ENCODE measurements at places on chromosomes 16 and 17. TPM values are rescaled to one million over a fixed set of nuclear protein-coding genes. Genes with fewer than 3 reads are reported as not detected.

The FAM83G gene
- total RNA-seq = 8.8 TPM

GRCh38 chr17:4150096-4150495 lies 7.1 kb downstream of the CYB5D2 start:
- H3K27me3 ChIP-seq = no peaks in the 10 kb centered on the region
- no peaks in the 10 kb centered on the region for H3K4me1 ChIP-seq
- no peak overlapping the region for H3K4me3 ChIP-seq
- no peak overlapping the region for H3K27ac ChIP-seq
- H3K36me3 ChIP-seq = no peaks in the 10 kb centered on the region
- no peak for DNase-seq

- no peak for DNase-seq
- H3K27me3 ChIP-seq = no peaks in the 10 kb centered on the region
These were observed 510 bp upstream of the RAB40B start for GRCh38 chr17:82698974-82699442.

The C16orf86 gene
- total RNA-seq = 2.6 TPM

GRCh38 chr17:49108318-49108717 lies 24.3 kb upstream of the B4GALNT2 start:
- no peaks in the 10 kb centered on the region for H3K36me3 ChIP-seq
- DNase-seq = no peak
- H3K4me1 ChIP-seq = no peaks in the 10 kb centered on the region
- H3K27ac ChIP-seq = no peak overlapping the region

DNA sequence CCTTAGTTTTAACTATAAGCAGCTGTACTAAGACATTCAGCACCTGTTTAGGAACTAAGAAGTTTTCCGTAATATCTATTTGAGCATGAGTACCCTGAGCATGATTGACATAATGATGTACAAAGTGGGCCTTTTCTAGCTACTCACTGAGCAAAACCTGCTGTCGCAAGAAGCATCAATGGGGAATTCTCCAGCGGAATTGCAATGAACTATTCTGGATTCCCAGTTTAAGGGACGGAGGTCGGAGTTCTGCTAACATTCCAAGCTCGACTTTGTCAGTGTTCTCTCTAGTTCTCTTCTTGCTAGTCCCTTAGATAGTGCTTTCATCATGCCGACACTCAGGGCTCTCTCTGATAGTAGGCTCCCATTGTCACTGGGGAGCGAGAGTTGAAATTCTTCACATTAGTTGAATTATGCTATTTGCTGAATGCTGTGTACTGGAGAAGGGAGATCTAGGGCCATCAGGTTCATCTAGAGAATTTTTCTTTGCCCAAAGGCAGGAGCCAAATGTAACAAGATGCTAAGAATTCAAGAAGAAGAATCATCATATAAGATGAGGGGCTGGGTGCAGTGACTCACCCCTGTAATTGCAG lies 40.2 kb upstream of the MYH2 start:
- H3K27me3 ChIP-seq = peaks cover 18% of the 10 kb centered on the region
- H3K36me3 ChIP-seq = no peaks in the 10 kb centered on the region
- H3K4me1 ChIP-seq = no peaks in the 10 kb centered on the region

DNA sequence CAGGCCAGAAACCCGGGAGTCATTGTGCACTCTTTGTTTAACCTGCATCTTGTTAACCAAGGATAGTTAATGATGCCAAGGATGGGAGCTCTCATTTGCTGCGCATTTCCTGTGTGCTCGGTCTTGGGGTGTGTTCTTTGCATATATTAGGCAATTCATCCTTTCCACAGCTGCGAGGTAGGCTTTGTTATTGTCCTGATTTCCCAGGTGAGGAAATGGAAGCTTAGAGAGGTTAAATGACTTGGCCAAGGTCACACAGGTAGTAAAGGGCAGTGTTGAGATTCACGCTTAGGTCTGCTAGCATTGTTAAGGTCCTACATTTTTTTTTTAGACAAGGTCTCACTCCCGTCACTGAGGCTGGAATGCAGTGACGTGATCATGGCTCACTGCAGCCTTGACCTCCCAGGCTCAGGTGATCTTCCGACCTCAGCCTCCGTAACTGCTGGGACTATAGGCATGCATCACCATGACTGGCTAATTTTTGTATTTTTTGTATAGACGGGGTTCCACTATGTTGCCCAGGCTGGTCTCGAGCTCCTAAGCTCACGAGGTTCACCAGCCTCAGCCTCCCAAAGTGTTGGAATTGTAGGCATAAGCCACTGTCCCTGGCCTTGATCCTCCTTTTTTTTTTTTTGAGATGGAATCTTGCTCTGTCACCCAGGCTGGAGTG lies 5.0 kb upstream of the LRRC75A start:
- no peak overlapping the region for H3K4me3 ChIP-seq
- no peak for DNase-seq
- peaks cover 23% of the 10 kb centered on the region for H3K27me3 ChIP-seq
- H3K27ac ChIP-seq = no peak overlapping the region
- no peaks in the 10 kb centered on the region for H3K4me1 ChIP-seq

DNA sequence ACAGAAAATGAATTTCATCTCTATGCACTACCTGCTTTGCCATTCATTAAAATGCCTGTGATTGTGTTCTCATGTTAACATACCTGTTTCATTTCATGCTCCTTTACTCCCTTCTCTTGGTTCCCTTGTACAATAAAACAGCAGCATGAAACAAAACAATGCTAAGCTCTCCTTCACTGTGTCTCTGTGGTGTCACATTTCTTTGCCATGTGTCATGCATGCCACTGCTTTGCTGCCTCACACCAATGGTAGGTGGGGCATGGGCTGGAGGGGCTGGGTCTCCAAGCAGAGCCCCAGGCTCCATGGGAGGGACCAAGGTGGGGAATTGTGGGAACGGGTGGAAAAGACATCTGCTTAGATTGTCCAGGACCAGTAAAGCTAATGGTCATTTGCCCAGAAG lies 83.6 kb downstream of the RGS9 start:
- no peak overlapping the region for H3K27ac ChIP-seq
- no peaks in the 10 kb centered on the region for H3K36me3 ChIP-seq
- DNase-seq = no peak

- no peak for DNase-seq
- H3K4me3 ChIP-seq = no peak overlapping the region
- H3K36me3 ChIP-seq = no peaks in the 10 kb centered on the region
- H3K27me3 ChIP-seq = no peaks in the 10 kb centered on the region
- H3K27ac ChIP-seq = no peak overlapping the region
These were observed 5.4 kb downstream of the SREBF1 start for GRCh38 chr17:17831208-17832031.

- H3K36me3 ChIP-seq = no peaks in the 10 kb centered on the region
- no peak overlapping the region for H3K27ac ChIP-seq
- H3K4me3 ChIP-seq = no peak overlapping the region
- no peaks in the 10 kb centered on the region for H3K27me3 ChIP-seq
- DNase-seq = no peak
- peaks cover 5% of the 10 kb centered on the region for H3K4me1 ChIP-seq
These were observed 12.2 kb upstream of the CBFA2T3 start for GRCh38 chr16:88988980-88989811.

DNA sequence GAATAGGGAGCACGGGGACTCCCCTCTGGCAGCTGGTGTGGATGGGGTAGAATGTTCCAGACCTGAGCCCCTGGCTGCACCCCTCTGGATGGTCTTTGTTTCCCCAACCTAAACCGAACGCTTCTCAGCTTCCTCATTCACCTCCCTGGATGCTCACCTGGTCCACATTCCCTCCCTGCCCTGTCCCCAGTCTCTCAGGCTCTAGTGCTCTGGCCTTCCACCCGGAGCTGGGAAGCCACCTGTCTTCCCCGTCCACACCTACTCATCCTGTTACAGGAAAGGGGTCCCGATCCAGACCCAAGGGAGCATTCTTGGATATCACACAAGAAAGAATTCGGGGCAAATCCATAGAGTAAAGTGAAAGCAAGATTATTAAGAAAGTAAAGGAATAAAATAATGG lies 73.5 kb downstream of the CYLD start:
- H3K27ac ChIP-seq = no peak overlapping the region
- H3K36me3 ChIP-seq = no peaks in the 10 kb centered on the region
- DNase-seq = no peak
- H3K27me3 ChIP-seq = no peaks in the 10 kb centered on the region

GRCh38 chr16:76879420-76879819 lies 311.6 kb upstream of the MON1B start:
- DNase-seq = no peak
- H3K4me3 ChIP-seq = no peak overlapping the region
- H3K36me3 ChIP-seq = no peaks in the 10 kb centered on the region
- H3K27me3 ChIP-seq = no peaks in the 10 kb centered on the region
- H3K27ac ChIP-seq = no peak overlapping the region
- no peaks in the 10 kb centered on the region for H3K4me1 ChIP-seq

The CFAP97D1 gene
- not detected for total RNA-seq

GRCh38 chr17:4249452-4250029 lies 14.2 kb downstream of the ANKFY1 start:
- no peak overlapping the region for H3K4me3 ChIP-seq
- H3K4me1 ChIP-seq = peaks cover 12% of the 10 kb centered on the region
- peak overlapping the region; percentile 20 for H3K27ac ChIP-seq
- DNase-seq = no peak
- H3K27me3 ChIP-seq = no peaks in the 10 kb centered on the region

- H3K36me3 ChIP-seq = no peaks in the 10 kb centered on the region
- peak; percentile 64 for DNase-seq
- H3K27me3 ChIP-seq = no peaks in the 10 kb centered on the region
- no peak overlapping the region for H3K4me3 ChIP-seq
- no peak overlapping the region for H3K27ac ChIP-seq
These were observed 5.8 kb upstream of the SETD6 start for GRCh38 chr16:58509256-58510096.

The STH gene
- total RNA-seq = not detected

DNA sequence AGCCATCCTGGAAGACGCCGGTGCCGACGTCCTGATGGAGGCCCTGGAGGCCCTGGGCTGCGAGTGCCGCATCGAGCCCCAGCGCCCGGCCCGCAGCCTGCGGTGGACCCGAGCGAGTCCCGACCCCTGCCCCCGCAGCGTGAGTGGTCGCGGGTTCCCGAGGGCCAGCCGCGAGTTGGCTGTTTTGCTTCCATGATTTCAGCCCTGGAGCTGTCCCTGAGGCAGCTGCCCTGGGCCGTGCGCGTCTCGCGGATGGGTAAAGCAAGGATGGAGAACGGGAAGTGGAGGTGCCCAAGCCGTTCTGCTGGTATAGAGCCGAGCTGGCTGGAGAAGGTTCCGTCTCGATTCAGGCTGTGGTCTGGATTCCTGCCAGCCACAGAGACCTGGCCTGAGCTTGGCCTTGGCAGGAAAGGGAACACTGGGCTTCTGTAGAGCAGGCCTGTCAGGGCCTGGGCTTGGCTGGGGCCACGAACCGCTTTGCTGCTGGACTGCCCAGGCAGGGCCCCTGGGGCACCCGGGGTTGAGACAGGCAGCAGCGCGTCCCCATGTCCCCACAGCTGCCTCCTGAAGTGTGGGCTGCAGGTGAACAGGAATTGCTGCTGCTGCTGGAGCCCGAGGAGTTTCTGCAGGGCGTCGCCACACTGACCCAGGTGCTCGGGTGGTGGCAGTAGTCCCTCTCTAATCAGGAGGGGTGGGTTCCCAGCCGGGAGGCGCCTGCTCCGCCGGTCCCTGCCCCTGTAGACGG lies 941 bp upstream of the MRPS34 start:
- no peak for DNase-seq
- H3K4me3 ChIP-seq = peak overlapping the region; percentile 86
- H3K27me3 ChIP-seq = no peaks in the 10 kb centered on the region
- H3K4me1 ChIP-seq = peaks cover 47% of the 10 kb centered on the region
- H3K27ac ChIP-seq = peak overlapping the region; percentile 93
- no peaks in the 10 kb centered on the region for H3K36me3 ChIP-seq

DNA sequence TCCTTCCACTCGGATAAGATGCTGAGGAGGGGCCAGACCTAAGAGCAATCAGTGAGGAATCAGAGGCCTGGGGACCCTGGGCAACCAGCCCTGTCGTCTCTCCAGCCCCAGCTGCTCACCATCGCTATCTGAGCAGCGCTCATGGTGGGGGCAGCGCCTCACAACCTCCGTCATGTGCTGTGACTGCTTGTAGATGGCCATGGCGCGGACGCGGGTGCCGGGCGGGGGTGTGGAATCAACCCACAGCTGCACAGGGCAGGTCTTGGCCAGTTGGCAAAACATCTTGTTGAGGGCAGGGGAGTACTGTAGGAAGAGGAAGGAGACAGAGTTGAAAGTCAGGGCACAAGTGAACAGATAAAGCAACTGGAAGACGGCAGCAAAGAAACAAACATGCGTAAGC lies 12.4 kb downstream of the TP53 start:
- no peaks in the 10 kb centered on the region for H3K4me1 ChIP-seq
- no peak overlapping the region for H3K4me3 ChIP-seq
- no peak for DNase-seq

DNA sequence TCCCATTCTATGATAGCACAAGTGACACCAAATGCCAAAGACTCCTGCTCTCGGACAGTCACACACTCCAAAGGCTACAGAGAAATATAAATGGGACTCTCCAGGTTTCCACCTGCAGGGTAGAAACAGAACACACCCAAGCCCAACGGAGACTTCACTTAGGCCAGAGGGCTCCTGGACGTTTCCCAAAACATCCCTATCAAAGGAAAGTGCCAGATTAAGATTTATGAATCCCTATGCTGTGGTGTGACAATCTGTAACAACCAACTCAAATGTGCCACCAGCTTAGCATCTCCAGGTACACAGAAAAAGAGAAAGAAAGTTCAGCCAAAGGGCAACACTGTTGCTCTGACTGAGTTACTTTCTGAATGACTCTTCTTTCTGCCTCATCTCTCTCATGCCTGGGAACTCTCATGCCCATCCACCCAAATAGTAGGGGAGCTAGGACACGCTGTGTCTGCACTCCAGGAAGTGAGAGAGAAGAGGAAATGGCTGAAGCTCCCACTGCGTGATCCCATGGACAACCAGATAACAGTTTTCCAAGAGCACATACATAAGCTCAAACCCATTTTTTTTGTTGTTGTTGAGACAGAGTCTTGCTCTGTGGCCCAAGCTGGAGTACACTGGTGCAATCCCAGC lies 49.7 kb downstream of the SMG6 start:
- DNase-seq = no peak
- H3K36me3 ChIP-seq = no peaks in the 10 kb centered on the region
- H3K27ac ChIP-seq = no peak overlapping the region
